Activated naive CD8-positive, alpha-beta T cell treated with anti-CD3 and anti-CD28 coated beads for 36 hours (primary cell): ENCODE measurements at places on chromosomes 2 and 18.

GRCh38 chr2:181774685-181775084, 94.4 kb upstream of the NEUROD1 start:
- H3K4me3 ChIP-seq: no peak overlapping the region
- no peaks in the 10 kb centered on the region for H3K4me1 ChIP-seq
- no peak overlapping the region for H3K27ac ChIP-seq
- no peaks in the 10 kb centered on the region for H3K36me3 ChIP-seq
- no peaks in the 10 kb centered on the region for H3K27me3 ChIP-seq

DNA sequence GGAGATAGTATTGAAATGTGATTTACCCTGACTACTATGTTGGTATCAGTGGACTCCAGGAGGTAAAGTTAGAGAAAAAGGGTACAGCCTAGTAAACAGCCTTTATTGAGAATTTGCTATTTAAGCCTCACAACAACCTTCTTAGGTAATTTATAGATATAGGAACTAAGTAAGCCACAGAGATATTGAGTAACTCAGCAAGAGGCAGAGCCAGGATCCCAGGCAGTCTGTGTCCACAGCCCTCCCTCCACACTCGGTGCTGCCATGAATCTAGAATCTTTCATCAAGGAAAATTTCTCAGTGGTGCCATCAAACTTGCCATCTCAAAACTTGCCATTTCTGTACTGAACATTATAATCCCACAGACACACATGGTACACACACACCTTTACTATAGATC, 170.9 kb downstream of the CAPN13 start:
- no peak overlapping the region for H3K27ac ChIP-seq
- peaks cover 19% of the 10 kb centered on the region for H3K36me3 ChIP-seq
- H3K4me3 ChIP-seq: no peak overlapping the region
- H3K27me3 ChIP-seq: no peaks in the 10 kb centered on the region
- peaks cover 3% of the 10 kb centered on the region for H3K4me1 ChIP-seq

DNA sequence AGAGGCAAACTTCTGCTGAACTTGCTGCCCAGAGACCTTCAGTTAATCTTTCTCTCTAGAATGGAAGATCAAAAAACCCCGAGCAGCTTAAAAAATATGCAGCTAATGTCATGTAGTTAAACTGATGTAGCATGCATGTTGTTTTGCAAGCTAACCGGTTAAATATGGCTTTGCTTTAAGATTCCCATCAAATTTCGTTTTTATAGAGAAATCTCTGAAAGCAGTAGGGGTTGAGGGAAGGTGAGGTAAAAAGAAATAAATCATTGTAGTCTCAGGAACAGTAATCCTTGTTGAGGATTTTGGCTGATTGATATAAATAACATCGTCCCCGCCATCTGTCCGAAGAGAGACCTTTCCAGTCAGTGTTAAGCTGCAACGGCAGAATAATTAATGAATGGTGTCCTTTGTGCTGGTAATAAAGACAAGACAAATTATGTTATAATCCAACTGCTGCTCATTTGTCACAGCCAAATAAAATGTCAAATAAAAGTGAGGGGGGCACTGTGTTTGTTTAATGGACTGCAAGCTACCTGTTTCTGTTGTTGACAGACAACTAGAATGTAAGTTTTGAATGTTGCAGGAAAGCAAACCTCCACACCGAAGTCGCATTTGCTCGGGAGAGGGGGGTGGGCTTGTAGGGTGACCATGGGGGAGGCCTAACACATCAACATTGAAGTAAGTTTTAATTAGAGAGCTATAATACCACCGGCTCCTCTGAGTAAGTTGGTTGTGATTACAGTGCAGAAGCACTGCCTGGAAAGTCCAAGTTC, 555.5 kb downstream of the ARHGAP15 start:
- H3K27ac ChIP-seq: no peak overlapping the region
- H3K4me1 ChIP-seq: peaks cover 12% of the 10 kb centered on the region
- H3K27me3 ChIP-seq: no peaks in the 10 kb centered on the region
- H3K36me3 ChIP-seq: peaks cover 3% of the 10 kb centered on the region
- no peak overlapping the region for H3K4me3 ChIP-seq

DNA sequence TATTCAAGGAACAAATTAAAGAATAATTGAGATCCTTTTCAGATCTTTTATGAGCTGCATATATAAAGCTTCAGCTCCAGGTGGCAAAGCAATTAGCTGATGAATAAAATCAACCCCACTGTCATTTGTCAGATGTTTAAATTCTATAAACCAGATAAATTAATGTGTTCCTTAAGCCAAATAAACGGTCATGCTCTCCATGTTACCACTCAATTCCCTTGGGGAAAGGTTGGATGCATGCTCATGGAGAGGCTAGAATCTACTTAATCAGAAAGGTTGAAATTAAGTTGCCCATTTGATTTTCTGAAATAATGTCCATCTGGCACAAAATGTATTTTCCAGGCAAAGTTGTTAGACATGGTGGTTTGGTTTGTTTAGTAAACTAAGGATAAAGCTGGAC, 282.5 kb upstream of the SPRED2 start:
- H3K27ac ChIP-seq: no peak overlapping the region
- no peak for DNase-seq
- H3K36me3 ChIP-seq: no peaks in the 10 kb centered on the region
- H3K4me1 ChIP-seq: no peaks in the 10 kb centered on the region
- H3K27me3 ChIP-seq: no peaks in the 10 kb centered on the region
- H3K4me3 ChIP-seq: no peak overlapping the region

DNA sequence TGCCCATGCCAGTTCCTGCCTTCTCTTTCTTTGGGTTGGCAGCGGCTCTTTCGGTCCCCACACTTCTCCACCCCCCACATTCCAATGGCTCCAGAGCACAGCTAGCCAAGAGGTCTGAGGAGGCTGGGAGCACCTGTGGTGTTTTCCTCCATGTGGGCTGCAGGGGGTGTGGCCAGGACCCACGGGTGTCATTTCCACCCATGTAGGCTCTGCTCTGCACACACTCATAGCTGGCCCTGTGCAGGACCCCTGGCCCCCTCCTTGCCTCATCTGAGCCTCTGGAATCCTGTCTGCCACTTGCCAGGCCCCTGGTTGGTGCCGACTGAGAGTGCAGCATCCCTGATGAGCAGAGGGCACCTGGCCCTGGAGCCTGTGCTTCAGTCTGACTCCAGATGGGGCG, 46.3 kb downstream of the DYSF start:
- H3K4me3 ChIP-seq: no peak overlapping the region
- no peak overlapping the region for H3K27ac ChIP-seq
- DNase-seq: no peak
- H3K36me3 ChIP-seq: no peaks in the 10 kb centered on the region
- H3K27me3 ChIP-seq: no peaks in the 10 kb centered on the region

GRCh38 chr2:121567957-121568409, 37.3 kb downstream of the RNU4ATAC start:
- no peaks in the 10 kb centered on the region for H3K27me3 ChIP-seq
- no peak overlapping the region for H3K4me3 ChIP-seq
- H3K27ac ChIP-seq: no peak overlapping the region
- peaks cover 23% of the 10 kb centered on the region for H3K36me3 ChIP-seq

DNA sequence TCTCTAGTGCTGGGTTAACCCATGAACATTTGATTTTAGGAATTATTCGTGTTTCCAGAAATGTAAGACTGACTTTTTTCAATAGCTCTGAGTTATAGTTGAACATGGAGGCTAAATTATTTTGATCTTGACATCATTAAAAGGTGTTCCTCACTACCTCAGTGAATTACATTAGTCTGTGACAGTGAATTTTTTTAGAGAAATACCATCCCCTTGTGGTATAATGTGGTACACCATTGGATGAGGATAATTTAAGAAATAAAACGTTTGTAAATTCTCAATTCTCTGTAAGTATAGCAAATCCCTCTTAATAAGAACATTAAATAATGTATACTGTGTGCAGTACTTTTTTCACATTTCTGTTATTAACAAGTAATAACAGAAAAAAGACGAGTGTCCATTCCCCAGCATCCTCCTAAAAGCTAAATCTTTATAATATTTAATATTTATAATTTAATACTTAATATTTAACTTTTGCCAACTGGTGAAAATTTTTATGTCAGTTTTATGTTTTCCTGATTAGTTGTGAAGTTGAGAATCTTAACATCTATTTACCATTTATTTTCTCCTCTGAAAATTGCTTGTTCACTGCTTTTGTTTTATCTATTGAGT, 70.3 kb upstream of the CWC22 start:
- H3K36me3 ChIP-seq: no peaks in the 10 kb centered on the region
- H3K4me3 ChIP-seq: no peak overlapping the region
- no peak overlapping the region for H3K27ac ChIP-seq
- no peak for DNase-seq
- H3K4me1 ChIP-seq: no peaks in the 10 kb centered on the region

DNA sequence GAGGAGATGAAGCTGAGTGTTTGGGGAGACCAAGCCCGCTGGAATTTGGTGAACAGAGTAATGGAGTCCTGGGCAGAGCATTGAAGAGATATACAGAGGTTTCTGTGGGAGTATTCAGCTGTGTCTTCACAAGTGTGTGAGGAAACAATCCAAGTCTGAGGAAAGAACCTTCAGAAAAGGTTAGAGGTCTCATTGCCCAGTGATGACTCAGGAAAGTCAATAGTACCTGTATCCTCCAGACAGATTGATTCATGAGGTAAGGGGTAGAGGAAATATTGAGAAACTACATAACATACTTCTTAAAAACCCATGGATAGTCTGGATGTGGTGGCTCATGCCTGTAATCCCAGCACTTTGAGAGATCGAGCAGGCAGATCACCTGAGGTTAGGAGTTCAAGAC, 392.3 kb downstream of the GALNT13 start:
- H3K36me3 ChIP-seq: no peaks in the 10 kb centered on the region
- no peaks in the 10 kb centered on the region for H3K27me3 ChIP-seq
- H3K27ac ChIP-seq: no peak overlapping the region
- H3K4me1 ChIP-seq: no peaks in the 10 kb centered on the region
- no peak for DNase-seq
- no peak overlapping the region for H3K4me3 ChIP-seq

DNA sequence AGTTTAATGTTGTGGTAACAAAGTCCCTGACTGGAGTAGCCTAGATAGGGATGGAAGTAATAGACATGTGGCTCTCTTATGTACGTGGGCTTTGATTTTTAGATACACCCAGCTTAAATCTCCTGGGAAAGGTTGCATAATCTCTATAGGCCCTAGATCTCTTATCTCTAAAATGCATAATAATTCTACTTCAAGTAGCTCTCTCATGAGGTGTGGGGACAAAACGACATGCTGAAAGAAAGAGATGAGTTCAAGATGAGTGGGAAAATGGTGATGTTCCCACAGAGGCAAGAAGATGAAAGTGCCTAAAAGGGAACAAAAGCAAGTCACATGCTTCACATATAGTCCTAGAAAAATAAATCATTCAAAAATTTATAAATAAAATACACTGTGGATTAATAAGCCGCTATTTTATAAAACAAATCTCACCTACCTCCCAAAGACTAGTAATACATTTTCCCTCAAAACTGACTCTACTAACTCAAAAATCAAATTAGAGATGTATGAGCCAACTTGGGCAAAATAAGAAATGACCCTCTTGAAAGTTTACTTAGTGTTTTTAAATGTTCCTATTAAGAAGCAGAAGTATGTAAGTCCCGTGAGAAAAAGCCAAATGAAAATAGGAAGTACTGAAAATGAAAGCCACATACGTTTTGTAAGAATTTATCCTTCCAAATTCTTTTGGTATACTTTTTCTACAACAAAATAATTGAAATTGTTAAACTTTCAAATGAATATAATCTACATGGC, 148.2 kb upstream of the ITGA4 start:
- peak overlapping the region; percentile 79 for H3K4me3 ChIP-seq
- peaks cover 72% of the 10 kb centered on the region for H3K4me1 ChIP-seq
- no peak for DNase-seq
- no peaks in the 10 kb centered on the region for H3K27me3 ChIP-seq

GRCh38 chr2:241308832-241309500, 6.5 kb downstream of the HDLBP start:
- peaks cover 22% of the 10 kb centered on the region for H3K36me3 ChIP-seq
- no peak overlapping the region for H3K4me3 ChIP-seq
- DNase-seq: no peak
- H3K27ac ChIP-seq: peak overlapping the region; percentile 3
- H3K4me1 ChIP-seq: peaks cover 71% of the 10 kb centered on the region

DNA sequence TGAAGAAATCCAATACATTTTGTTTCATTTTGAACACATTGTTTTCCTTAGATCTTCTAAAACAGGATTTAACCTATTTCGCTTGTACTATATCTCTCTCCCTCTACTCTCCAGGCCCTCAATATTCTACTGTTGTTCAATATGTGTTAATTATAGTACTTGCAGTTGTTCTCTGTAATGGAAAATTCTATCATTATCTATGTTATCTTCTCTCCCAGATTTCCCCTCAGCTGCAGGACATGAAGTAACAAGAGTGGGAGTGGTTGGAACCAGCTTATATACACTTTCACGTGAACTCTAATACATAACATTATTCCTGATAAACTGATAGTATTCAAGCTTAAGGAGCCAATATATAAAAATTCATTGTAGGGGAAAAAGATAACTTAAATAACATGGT, 7.0 kb upstream of the STRN start:
- no peak overlapping the region for H3K27ac ChIP-seq
- H3K36me3 ChIP-seq: peaks cover 5% of the 10 kb centered on the region

DNA sequence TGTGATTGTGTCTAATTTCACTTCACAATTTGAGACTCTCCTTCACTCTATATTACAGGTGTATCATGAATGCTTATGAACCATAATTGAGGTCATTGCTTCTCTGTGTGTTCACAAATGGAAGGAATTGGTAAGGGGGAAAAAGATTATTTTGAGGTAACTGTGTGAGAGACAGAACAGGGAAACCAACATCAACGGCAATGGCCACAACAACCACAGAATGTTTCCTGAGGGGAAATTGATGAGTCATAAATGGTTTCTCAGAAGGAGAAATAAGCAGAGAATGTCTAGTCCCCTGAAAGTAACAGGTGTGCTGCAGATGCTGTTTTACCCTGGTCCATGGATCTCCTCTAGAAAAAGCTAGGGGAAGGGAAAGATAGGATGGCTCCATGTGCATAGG, 361.2 kb upstream of the GALNT5 start:
- H3K4me3 ChIP-seq: no peak overlapping the region
- peaks cover 65% of the 10 kb centered on the region for H3K27me3 ChIP-seq
- H3K36me3 ChIP-seq: no peaks in the 10 kb centered on the region
- peak; percentile 24 for DNase-seq
- peak overlapping the region; percentile 5 for H3K27ac ChIP-seq
- peaks cover 24% of the 10 kb centered on the region for H3K4me1 ChIP-seq

GRCh38 chr2:137928547-137929518, 35.4 kb upstream of the HNMT start:
- no peaks in the 10 kb centered on the region for H3K4me1 ChIP-seq
- H3K27me3 ChIP-seq: no peaks in the 10 kb centered on the region
- no peaks in the 10 kb centered on the region for H3K36me3 ChIP-seq
- no peak overlapping the region for H3K4me3 ChIP-seq
- no peak overlapping the region for H3K27ac ChIP-seq

GRCh38 chr2:49289711-49290110, 135.4 kb upstream of the FSHR start:
- H3K4me1 ChIP-seq: no peaks in the 10 kb centered on the region
- H3K27ac ChIP-seq: no peak overlapping the region
- H3K4me3 ChIP-seq: no peak overlapping the region

DNA sequence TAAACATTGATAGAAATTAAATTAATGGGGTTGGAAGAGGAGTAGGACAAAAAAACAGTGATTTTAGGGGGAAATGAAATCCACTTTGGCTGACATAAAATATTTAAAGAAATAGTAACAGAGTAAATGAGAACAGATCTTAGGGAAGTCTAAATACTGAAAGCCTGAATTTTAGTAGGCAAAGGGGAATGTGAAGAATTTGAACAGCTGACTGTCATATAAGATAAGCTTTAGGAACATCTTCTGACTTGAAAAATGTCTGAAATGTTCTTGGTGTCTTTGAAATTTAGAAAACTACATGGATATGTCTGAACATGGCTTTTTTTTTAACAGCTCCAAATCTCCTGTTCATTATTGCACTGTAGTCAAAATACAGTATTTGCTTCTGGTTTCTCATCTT, 150.3 kb downstream of the CALCRL start:
- H3K27me3 ChIP-seq: no peaks in the 10 kb centered on the region
- H3K4me1 ChIP-seq: no peaks in the 10 kb centered on the region
- H3K36me3 ChIP-seq: no peaks in the 10 kb centered on the region
- H3K4me3 ChIP-seq: no peak overlapping the region
- no peak overlapping the region for H3K27ac ChIP-seq
